ENCODE measurements at places on chromosomes 4 and X.

DNA sequence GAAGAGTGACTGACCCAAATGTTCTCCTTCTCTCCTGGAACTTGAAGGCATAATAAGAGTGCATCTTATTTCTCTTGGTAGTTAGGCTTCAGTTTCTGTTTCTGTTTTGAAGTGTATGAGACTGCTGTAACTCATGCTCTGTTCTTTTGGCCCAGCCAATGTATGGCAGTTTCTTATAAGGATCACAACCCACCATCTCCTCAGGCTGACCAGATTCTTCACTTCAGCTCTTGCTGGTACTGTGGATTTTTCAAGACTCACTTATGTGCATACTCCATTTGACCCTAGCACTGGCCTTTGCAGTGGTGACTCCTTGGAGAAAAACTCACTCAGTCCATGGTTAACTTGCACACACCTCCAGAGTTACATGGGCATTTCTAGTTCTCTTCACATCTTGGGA, 9.6 kb upstream of the YTHDC1 start:
- DNase-seq, result no peak

- DNase-seq, result no peak
These were observed 29.8 kb upstream of the CCNG2 start for GRCh38 chr4:77127215-77127614.

DNA sequence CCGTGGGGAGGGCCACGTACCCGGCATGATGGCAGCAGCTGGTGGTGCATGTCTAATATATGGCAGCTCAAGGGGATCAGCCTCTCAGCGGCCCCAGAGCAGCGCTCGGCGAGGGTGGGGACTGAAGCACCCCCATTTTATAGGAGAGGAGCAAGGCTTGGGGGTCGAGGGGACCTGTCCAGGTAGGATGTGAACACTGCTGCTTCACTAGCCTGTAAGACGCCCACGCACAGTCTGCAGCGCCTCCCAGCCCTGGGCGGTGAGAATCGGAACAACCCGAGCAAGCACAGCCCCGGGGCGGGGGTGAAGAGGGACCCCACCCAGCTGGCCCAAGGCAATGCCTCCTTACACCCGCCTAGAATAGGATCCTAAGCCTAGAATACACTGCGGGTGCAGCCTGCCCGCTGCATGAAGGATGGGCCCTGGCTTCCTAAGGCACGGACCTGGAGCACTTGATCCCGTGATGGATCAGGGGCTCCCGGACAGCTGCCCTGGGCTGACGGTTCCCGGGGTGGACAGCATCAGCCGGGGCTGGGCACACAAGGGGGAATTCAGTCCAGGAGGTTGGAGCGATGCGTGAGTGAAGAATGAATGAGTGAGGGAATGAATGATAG, 17.6 kb downstream of the ADRA2C start:
- no peak for DNase-seq

DNA sequence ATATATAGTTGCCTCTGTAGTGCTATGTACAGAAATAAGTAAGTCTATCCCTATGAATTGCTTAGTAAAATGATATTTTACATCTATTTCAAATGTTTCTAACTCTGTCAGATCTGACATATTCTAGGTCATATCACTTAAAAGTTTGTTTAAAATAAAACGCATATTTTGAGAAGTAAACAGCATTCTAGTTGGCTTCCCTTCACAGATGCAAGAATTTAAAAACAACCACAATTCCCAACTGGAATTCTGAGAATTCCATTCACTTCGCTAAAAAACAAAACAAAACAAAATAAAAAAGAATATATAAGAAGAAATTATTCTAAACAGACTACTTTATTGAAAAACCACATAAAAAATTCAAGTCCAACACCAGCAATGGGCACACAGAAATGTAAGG, 126.0 kb downstream of the PPP3CA start:
- DNase-seq, result no peak

GRCh38 chrX:98357146-98357545, 1473.4 kb downstream of the RPA4 start:
- DNase-seq, result no peak

- DNase-seq, result no peak
These were observed 307.0 kb upstream of the CPEB2 start for GRCh38 chr4:14695095-14695845.

DNA sequence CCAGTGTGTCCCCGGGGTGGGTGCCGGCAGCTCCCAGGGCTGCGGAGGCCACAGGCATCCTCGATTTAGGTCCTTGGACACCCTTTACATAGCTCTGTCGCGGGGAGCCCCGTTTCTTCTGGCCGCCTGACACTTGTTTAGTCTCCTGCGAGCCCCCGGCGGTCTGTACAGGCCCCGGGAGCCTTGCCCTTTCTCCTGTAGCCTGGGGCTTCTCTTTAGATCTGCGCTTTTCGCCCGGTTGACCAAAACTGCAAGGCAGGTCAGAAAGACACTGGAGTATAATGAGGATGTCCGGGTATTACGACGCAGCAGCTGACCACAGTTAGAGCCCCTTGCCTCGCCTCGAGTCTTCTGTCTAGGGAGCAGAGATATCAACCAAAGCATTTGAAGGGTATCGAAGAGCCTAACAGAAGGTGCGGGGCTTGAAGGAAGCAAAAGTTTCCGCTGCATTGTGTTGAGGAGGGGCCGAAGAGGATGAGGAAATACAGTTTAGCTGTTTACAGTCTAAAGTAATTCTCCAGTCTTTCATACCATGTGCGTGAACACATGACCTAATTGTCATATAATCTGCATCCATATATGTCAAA, 479 bp downstream of the BRCC3 start:
- no peak for DNase-seq
